ENCODE measurements at places on chromosomes 3 and 15. TPM values are rescaled to one million over a fixed set of nuclear protein-coding genes. Genes with fewer than 3 reads are reported as not detected.

Gene ACAN
- total RNA-seq: 0.03 TPM

Gene FANCD2OS
- total RNA-seq: not detected

Gene PLD1
- total RNA-seq: 20.6 TPM

Gene DPPA2
- not detected for total RNA-seq

Gene LCTL
- not detected for total RNA-seq

Gene SH3BP5
- 12.0 TPM for total RNA-seq

Gene ATP13A4
- total RNA-seq: not detected

Gene CPA3
- not detected for total RNA-seq

Gene ROBO2
- 1.3 TPM for total RNA-seq

Gene ANKRD63
- 0.72 TPM for total RNA-seq

Gene COPS2
- 69.4 TPM for total RNA-seq

Gene CMTM8
- total RNA-seq: 9.8 TPM

Gene CADPS
- not detected for total RNA-seq

Gene GCSAM
- 0.08 TPM for total RNA-seq

Gene FEZF2
- not detected for total RNA-seq

Gene IL17RB
- total RNA-seq: 15.9 TPM

Gene USP50
- total RNA-seq: not detected

Gene GOLGA6A
- 0.05 TPM for total RNA-seq

Gene GRK7
- total RNA-seq: 0.10 TPM

Gene BFSP2
- total RNA-seq: 0.67 TPM

Gene GPD1L
- 10.5 TPM for total RNA-seq

Gene CKMT1B
- total RNA-seq: 2.4 TPM

Gene TLR9
- total RNA-seq: not detected

Gene GOLGA8T
- total RNA-seq: not detected

Gene ZNF860
- 8.9 TPM for total RNA-seq

Gene MOBP
- total RNA-seq: not detected

Gene TGM4
- 0.46 TPM for total RNA-seq

Gene TNFSF10
- total RNA-seq: 2.2 TPM

Gene CHRM5
- total RNA-seq: not detected

Gene ITIH1
- total RNA-seq: 0.31 TPM

Gene PRSS50
- 0.13 TPM for total RNA-seq

Gene CIDEC
- not detected for total RNA-seq

Gene FES
- total RNA-seq: 0.64 TPM

Gene GHSR
- total RNA-seq: not detected

Gene CD200
- not detected for total RNA-seq

Gene SGO1
- 14.8 TPM for total RNA-seq

Gene CD276
- 99.1 TPM for total RNA-seq

Gene CHL1
- not detected for total RNA-seq

Gene GOLGA6D
- not detected for total RNA-seq

Gene ARIH1
- 192 TPM for total RNA-seq

Gene GOLGA8K
- 1.5 TPM for total RNA-seq

Gene SERINC4
- not detected for total RNA-seq

Gene LRRIQ4
- not detected for total RNA-seq

Gene ZNF80
- not detected for total RNA-seq

Gene HIGD2B
- 0.21 TPM for total RNA-seq

Gene ASB14
- not detected for total RNA-seq

Gene SEMA3G
- 1.6 TPM for total RNA-seq

Gene TRPM1
- not detected for total RNA-seq

Gene TAGLN3
- total RNA-seq: not detected

Gene FAM162A
- 59.6 TPM for total RNA-seq
